GOT3 (cell line): ENCODE measurements at places on chromosomes 3 and 15.

DNA sequence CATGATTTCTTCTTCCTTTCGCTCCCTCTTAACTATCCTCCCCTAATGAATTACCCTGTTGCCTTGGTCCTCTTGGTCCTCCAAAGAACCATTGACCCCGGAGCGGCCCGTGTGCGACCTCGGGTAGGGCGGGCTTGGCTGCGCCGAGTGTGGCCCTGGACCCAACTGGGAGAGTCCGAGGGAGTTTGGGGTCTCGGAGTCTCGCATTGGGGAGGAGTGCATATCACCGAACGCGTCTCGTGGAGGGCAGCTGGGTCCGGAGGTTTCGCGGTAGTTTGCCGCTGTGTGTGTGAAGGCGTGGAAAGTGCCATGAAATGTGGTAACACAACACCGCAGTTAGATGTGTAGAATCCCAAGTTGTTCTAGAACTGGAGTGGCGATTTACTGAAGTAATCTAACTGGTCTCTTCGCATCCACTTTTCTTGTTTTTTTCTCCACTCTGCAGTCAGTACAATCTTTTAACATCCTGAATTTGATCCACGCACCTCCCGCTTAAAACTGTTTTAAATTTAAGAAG, 363 bp downstream of the GTF2E1 start:
- no peak for DNase-seq

DNA sequence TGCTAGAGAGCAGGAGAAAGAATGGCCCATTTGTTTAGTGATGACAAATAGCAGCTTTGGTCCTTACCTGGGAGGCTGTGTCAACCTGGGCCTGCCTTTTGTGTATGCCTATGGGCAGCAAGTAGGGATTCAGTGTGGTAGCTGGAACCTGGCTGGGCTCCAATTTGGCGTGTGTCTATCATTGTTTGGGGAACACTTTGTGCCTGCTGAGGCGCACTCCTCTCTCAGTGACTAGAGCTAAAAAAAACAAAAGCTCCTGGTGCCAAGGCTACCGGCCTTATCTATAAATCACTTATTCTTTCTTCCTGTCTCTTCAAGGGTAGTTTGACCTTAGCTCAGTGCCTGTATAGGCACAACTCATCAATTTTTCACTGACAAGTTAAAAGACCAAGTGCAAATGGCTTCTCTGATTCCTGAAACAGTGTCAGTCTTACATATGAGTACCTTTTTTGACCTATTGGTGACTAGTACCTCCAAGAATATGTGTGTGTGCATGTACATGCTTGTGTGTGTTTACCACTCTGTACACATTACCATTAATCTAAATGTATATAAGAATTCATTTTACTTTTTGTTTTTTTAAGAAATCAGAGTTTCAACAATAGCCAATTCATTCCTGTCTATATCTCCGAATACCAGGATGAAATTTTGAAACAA, 54.6 kb downstream of the GMNC start:
- no peak for DNase-seq

- no peak for DNase-seq
These were observed 63.1 kb upstream of the UBE3A start for GRCh38 chr15:25501828-25502446.

GRCh38 chr3:73378207-73378606, 246.5 kb downstream of the PDZRN3 start:
- DNase-seq = no peak

GRCh38 chr3:79516795-79517194, 251.0 kb downstream of the ROBO1 start:
- no peak for DNase-seq

- DNase-seq = no peak
These were observed 12.9 kb downstream of the CRABP1 start for GRCh38 chr15:78353093-78353492.

DNA sequence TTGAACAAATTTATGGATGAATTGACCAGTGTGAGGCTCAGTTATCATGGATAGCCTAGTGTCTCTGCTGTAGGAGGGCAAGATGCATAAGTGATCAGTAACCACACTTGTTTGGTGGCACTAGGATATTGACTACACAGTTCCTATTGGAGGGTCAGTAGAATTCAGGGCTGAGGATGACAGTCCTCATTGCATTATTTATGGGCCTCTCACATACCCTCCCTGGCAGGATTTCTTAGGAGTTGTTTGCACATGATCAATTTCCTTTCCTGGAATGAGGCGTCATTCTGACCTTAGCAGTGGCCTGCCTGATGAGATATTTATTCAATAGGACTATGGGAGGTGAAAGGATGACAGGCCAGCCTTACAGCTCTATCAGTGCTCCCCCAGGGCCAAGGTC, 125.1 kb upstream of the AGBL1 start:
- no peak for DNase-seq

DNA sequence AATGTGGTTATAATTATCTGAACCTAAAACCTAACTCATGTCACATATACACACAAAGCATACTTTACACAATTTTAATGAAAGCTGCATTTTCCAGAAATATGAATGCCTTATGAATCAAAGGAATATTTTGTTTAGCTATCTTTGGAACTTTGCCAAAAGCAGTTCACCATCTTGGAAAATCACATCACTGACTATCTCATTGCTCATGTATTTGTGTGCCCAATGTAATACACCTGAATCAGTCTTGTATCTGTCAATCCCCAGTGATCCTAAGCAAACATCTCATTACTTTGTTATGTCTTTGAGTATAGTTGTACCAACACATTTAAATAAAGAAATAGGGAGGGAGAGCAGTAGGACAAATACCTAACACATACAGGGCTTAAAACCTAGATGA, 15.6 kb upstream of the CD47 start:
- DNase-seq = no peak

DNA sequence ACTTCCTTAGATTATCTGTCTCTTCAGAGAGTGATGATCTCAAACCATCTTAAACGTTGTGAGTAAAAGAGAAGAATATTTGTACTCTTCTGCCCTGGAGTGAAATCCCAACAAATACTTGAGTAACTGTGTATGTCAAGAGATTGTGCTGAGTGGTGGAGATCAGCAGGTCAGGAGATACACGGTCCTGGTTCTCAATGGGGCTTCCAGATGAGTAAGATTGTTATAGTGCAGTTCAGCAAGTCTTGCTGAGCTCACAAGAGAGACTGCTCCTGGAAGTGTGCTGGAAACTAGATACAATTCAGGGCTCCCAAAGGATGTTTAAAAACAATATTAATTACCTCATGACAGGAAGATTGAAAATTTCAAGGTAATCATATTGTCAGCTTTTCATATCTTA, 184.3 kb downstream of the AKAP13 start:
- no peak for DNase-seq

DNA sequence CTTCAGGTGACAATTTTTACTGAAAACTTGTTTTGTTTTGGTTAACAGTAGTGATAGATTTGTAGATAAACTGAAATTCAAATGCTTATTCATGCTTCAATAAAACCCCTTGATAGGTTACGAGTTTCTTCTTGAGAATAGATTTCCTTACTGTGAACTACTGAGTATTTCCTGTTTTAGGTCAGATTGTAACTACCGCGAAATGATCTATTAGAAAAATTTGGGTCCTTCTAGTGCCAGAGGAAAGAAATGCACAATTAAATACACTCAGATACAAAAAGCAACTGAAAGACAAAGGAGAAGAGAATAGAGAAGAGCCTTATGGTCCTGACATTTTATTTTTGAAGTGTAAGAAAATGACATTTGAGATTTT, 251.7 kb upstream of the TBL1XR1 start:
- DNase-seq = no peak

DNA sequence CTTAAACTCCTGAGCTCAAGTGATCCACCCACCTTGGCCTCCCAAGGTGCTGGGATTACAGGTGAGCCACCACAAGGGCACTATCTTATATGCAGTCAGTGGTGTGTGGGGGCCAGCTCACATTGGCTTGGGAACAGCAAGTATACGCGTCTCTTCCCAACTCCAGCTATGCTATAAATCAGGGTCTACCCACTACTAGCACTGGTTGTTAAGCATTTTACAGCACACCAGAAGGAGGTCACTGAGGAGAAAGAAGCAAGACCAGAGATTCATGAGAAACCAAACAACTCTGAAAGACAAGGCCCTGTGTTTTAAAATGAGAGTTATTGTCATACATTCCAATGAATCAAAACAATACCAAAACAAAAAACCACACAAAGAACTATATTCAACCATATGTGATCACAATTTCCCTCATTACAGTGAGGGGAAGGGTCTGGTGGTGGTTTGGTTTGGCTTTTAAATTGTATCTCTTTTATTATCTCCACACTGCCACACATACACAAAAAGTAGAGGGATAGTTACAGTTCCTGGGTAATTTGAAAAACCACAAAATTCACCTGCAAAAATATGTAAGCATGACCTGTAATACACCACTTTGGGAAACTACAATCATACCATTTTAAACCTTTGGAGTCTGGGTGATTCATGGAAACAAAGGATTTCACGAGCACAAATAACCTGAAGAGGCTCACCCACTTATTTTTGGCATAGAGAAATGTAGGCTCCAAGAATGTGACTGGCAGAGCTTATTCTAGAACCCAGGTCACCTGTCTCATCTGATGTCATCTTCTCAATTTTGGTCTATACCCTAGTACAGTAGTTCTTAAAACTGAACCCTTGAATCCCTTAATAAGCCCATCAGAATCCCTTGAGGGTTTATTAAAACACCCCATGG, 5.2 kb downstream of the MAGI1 start:
- no peak for DNase-seq

DNA sequence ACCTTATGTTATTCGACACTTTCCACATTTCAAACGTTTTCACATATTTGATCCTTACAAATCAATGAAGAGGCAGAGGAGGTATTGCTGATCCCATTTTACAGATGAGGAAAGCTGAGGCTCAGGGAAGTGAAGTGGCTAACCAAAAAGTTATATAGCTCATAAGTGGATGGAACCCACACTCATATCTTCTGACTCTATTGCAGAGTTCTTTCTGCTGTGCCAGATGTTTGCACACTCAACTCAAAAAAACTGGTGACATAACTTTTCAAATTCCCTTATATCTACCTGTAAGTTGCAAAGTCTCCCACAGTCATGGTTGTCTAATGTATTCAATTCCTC, 84.0 kb upstream of the SETMAR start:
- DNase-seq = no peak

DNA sequence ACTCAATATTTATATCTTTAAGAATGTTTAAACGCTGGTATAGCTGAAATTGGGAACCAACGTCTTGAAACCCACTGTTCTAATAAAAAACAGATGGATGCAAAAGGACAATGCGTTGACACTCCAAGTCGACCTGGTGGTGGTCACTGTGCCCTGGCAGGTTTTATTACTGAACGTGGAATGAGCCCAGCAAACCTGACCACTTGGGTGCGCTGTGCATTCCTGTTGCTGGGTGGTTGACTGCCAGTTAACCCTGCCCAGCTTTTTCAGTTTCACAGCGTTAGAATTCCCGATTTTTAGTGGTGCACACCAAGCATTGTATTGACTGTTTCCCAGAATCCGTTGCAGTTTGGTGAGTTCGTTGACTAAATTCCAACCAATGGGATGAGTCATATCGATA, 384.4 kb downstream of the OCA2 start:
- no peak for DNase-seq
